NCI-H774 (cell line): ENCODE measurements at places on chromosomes 7 and 10.
A peak's percentile ranks its signal among the peaks of the same experiment; 100 is the strongest.

DNA sequence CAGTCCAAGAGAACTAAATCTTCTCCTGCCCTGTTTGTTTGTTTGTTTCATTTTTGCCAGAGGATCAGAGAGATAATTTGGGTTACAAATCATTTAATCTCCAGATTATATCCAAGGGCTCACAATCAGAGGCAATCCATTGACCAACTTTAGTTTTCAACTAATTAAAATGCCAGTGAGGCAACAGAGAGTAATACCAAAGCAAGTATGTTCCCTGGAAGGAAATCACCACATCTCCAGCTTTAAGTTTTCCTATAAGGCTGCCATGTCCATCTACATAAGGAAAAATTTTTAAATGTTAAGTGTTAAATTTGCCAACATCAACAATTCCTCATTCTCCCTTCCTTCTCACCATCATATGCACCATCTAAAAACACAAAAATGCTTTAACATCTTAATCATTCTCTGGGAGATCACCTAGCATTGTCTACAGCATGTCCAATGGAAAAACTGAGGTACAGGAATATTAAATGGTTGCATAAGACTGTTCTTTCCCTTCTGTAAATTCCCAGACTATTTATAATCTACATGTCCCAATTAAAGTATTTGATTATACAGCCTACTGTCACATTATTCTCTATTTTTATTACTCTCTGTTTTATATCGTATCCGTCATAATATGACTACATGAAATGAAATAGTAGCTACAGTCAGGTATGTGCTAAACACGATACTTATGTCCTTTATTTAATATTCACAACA, 14.1 kb downstream of the USP54 start:
- DNase-seq, result no peak

DNA sequence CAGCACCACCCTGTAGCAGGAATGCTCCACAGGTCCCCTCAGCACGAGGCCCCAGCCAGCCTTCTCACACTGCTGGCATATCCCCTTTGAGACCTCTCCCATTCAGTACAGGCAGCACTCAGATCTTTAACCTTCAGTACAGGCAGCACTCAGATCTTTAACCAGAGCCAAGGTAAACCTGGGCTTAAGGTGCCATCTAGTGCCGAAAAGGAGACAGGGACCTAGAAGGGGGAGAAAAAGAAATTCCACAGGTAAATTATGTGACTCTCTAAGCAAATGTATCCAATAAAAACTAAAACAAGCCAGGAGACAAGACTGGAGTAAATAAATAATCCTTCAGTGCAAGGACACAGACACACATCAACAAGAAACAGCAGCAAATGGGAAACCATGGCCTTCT, 358.6 kb downstream of the PTPRN2 start:
- no peak for DNase-seq

- peak; percentile 42 for DNase-seq
Observed at GRCh38 chr7:76356823-76357222, 2.0 kb downstream of the YWHAG start.

DNA sequence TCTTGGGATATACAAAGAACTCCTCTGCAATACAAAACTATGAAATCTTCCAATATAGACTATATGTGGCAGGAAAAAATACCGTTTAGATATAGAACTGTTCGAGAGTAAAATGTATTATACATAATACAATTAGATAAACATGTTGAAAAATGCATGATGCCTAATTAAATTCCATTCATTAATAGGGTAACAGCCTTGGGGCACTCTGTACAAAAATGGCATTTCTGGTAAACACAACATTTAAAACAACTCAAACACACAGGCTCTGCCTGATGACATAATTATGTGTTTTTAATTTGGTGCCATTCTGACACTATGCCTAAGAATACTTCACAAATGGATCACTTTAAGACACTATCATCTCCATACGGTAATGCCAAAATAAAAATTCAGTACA, 180.9 kb downstream of the FAM107B start:
- no peak for DNase-seq

GRCh38 chr7:98213296-98213887, 2.2 kb downstream of the BHLHA15 start:
- DNase-seq, result no peak

- DNase-seq, result no peak
Observed at GRCh38 chr10:97095701-97096260, 90.0 kb downstream of the SLIT1 start.

DNA sequence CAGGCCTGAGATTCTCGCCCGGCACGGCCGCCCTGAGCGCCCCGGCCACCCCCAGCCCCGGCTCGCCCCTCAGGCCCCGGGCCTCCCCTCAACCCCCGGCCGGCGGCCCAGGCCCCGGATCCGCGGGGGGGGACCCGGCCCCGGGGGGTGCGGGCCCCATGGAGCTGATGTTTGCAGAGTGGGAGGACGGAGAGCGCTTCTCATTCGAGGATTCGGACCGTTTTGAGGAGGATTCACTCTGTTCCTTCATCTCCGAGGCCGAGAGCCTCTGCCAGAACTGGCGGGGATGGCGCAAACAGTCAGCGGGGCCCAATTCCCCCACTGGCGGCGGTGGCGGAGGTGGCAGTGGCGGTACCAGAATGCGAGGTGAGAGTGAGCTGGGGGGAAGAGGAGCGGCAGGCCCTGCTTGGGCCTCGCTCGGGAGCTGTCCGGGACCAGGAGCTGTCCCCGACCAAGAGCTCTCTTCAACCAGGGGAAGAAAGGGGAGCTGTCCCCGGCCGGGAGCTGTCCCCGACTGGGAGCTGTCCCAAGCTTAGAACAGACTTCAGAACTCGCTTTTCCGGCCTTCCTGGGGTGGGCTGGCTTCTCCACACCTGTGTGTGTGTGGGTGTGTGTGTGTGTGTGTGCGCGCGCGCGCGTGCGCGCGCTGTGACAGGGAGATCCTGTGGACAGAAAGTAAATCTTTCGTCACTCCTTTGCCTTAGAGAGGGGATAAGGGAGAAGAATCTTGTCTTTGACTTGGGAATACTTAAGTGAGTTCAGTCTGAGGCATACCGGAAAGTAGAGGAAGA, 510 bp downstream of the ZSWIM8 start:
- DNase-seq, result no peak

DNA sequence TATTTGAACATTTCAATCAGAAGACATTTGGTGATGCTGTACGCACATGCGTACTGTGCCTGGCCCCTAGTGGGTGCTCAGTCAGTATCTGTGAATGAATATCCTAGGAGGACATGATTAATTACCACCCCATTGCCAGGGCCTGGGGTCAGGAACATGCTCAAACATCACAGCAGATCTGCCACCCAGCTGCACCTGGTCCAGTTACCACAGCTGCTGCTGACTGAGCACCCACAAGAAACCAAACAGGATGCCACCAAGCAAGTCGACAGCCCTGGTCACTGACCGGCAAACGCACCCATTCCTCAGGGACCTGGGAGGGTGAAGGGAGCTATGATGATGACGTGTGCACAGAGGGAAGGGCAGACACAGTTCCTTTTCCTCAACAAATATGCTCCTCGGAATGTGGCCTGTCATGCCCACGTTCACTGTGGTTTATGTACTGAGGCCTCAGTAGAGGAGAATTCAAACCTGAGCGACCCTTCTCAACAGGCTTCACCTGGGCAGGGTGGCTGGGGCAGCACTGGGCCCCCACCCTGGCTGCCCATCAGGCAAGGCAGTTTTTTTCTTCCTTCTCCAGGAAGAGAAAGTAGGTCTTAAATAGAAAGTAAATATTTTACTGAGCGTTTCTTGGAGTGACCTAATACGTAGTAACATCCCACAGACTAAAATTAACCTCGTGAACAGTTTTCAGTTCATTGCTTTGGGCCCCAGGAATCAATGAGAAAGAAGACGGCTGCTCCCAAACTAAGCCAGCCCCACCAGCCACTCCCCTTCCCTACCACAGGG, 13.4 kb downstream of the CTBP2 start:
- no peak for DNase-seq

- DNase-seq, result no peak
Observed at GRCh38 chr10:69489506-69490090, 38.3 kb downstream of the TSPAN15 start.

DNA sequence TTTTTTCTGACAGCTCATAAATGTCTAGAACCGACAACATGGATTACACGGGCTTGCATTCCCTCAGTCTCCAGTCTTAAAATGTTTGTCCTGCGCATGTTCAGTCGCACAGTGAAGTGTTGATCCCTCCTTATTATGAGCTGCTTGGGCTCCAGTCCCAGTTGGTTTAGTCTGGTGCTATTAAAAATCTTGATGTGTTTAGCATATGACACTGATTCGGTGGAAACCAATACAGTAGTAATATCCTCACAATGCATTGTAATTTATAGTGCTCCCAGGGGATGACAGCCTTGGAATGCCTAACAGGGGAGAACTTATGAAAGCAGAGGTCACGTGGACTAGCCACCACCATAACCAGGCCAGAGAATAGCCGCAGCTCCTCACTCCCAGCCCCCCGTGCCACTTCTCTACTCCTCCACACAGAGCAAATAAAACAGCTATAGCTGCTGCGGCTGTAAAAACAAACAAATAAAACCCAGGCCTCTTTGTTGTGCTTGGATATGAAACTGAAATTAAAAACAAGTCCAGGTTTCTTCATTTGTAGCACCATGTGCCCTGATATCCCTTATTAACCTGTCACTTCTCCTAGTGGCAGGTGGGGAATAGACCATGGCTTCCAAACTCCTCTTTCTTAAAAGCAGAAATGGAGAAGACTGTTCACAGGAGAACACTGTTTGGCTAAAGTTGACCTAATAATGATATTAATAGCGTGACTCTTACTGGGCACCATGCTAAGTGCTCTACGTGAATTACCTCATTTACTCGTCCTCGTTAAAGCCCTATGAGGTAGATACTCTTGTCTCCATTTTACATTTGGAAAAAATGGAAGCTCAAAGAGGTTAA, 7.7 kb downstream of the DPCD start:
- no peak for DNase-seq

GRCh38 chr10:12946372-12946771, 55.1 kb downstream of the CCDC3 start:
- DNase-seq, result no peak

- DNase-seq, result no peak
Observed at GRCh38 chr7:7848892-7849291, 119.7 kb upstream of the GLCCI1 start.

DNA sequence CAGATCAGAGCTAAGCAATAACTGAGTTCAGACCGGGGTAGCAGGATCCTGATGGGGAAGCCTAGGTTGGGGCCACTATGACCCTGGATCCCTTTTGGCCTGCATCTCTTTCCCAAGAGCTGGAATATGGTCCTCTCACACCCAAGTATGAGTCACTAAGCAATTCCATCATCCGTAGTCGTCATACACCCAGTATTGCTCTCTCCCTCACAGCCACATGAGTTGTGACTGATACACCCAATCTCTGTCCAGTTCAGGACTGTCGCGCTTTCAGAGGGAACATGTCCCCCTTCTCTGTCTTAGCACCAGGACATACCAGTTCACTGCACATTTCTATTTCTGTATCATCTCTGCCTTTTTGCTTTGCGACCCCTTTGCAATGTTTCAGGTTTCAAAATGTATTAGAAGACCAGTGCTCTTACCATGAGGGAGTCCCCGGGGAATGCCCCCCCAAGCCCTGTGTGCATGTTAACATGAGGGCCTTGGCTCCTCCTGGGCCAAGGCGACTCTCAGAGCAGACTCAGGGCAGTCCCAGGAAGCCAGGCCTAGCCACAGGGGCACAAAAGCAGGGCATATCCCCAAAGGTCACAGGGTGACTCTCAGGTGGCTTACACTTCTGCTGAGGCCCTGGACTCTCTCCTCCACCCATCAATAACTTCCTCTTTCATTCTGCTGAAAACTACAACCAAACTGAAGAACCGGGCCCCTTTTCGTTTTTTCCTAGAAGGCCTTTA, 75.3 kb upstream of the SAMD8 start:
- DNase-seq, result no peak

GRCh38 chr10:74000892-74001669, 3.2 kb downstream of the VCL start:
- no peak for DNase-seq

DNA sequence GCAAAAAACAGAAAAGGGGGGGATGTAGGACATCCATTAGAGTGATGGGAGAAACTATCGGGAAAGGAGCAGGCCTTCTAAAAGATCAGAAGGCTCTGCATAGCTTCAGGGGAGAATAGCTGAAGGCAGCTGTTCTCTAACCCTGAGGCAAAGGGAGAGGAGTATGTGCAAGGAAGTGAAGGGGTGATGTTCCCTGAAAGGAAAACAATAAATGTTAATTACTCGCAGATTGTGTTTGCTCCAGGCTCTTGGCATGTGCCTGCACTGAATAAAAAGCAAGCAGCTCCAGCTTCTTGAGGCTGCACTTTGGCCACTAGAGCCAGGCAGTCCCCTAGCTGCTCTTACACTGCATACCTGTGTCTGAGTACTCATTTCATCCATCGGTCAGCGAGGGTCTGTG, 14.4 kb upstream of the STARD3NL start:
- DNase-seq, result no peak

DNA sequence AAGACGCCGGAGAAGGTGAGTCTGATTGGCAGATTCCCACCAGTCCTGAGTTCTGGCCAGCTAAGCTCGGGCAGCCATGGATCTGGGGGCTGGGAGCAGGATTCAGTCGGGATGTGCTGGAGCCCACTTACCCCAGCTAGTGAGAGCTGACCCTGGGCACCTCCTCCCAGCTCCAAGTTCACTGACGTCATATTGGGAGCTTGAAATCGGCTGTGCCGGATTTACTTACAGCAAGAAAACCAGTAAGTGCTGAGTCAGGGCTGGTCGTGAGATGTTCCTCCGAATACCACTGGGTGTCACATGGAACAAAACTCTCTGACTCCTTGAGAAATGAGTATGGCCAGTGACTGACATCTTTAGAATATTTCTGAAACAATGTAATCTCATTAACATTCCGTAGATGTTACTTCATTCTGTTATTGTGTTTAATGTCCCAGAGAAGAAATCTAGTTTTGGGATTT, 621.2 kb downstream of the SDK1 start:
- no peak for DNase-seq

DNA sequence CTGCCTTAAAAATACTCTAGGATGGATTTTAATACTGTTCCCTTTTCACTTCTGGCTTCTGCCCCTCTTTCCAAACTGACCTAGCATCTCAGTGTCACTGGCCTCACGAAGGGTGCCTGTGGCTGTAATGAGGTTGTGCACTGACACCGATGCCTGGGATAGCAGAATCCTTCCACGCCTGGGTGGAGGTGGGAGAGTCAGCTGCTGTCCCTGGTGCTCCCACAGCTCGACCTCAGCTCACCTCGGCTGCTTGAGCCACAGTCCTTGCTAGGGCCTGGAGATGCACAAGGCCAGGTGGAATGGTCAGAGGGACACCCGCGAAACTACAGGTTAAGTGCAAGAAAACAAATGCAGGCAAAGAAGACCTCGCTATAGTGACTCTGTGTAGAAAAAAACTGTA, 123.4 kb upstream of the ACBD5 start:
- no peak for DNase-seq

DNA sequence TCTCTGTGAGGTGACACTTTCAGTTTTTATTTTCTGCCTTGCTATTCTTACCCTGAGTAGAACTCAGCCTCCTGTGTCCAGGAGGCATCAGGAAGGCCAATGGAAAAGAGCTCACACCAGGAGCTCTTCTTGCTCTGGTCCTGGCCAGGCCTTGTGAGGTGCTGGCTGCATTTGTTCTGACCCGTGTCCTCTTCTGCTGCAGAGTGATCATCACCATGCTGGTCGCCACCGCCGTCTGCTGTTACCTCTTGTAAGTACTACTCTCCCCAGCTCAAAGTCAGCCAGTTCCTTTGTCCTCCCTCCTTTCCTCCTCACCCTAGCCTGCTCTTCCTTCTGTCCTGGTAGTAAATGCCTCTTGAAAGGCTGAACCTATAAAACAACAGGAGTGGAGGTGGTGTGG, 1.6 kb downstream of the ATP6V0E2 start:
- no peak for DNase-seq

- no peak for DNase-seq
Observed at GRCh38 chr10:27614776-27615175, 110.7 kb downstream of the RAB18 start.

GRCh38 chr10:1033601-1034000, 7.9 kb upstream of the IDI2 start:
- DNase-seq, result no peak
